ENCODE measurements at places on chromosomes 3 and 15. TPM values are rescaled to one million over a fixed set of nuclear protein-coding genes. Genes with fewer than 3 reads are reported as not detected.

GRCh38 chr3:47664519-47664918 is 85.9 kb upstream of the CSPG5 start:
- H3K27ac ChIP-seq = no peak overlapping the region
- peaks cover 19% of the 10 kb centered on the region for H3K36me3 ChIP-seq
- H3K4me1 ChIP-seq = no peaks in the 10 kb centered on the region
- no peaks in the 10 kb centered on the region for H3K27me3 ChIP-seq
- DNase-seq = no peak

DNA sequence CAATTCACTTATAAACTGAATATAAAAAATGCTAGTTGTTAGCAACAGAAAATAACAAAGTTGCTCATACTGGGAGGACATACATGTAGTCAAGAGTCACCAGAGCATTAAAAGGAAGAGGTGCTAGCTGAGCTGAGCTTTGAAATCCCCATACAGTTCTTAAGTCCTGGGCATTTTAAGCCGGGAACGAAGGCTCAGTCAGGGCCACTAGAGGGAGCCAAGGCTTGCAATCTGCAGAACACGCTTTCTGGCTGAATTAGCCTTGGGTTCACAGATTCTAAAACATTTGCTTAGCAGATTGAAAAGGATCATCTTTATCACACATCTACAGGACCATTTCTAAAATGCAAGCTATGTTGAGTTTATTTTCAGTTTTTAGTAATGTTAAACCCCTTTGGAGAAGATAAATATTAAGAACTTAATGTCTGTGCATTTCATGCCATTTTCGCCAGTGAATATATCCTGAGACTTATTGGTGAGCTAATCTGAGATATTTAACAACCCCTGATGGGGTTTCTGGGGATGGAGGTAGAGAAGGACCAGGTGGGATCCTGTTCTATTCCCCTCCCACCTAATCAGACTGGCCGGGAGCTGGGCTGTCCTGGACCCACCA is 26.3 kb upstream of the MNS1 start:
- H3K27ac ChIP-seq = no peak overlapping the region
- H3K4me1 ChIP-seq = no peaks in the 10 kb centered on the region
- peak; percentile 65 for DNase-seq
- H3K4me3 ChIP-seq = no peak overlapping the region

DNA sequence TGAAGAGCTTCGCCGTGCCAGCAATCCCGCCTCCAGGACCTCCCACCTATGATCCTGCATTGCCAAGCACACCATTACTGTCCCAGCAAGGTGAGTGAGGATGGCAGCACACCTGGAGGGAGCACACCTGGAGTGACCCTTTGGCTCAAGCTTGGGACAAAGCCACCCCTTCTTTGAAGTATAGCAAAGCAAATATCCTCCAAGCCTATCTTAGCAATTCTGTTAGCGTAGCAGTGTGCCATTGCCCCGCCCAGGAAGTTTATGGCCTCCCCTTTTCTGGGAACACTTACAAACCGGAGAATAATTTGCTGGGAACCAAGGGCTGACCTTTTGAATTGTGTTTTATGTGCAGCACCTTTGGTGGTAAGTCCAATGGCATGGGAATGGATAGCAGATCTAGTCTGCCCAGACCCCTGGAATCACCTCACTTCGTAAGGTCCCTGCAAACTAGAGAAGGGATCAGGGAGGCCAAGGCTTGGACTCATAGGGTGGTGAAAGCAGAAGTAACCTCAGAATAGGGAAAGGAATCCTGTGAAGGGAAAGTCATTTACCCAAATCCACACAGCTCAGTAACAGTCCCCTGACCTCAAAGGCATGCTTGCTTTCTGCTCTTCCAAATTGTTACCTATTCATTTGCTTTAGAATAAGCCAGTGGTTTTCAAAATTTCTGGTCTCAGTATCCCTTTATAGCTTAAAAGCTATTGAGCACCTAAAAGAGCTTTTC is 70.1 kb downstream of the HCN4 start:
- H3K4me3 ChIP-seq = no peak overlapping the region
- no peaks in the 10 kb centered on the region for H3K27me3 ChIP-seq
- H3K27ac ChIP-seq = no peak overlapping the region
- H3K4me1 ChIP-seq = no peaks in the 10 kb centered on the region

DNA sequence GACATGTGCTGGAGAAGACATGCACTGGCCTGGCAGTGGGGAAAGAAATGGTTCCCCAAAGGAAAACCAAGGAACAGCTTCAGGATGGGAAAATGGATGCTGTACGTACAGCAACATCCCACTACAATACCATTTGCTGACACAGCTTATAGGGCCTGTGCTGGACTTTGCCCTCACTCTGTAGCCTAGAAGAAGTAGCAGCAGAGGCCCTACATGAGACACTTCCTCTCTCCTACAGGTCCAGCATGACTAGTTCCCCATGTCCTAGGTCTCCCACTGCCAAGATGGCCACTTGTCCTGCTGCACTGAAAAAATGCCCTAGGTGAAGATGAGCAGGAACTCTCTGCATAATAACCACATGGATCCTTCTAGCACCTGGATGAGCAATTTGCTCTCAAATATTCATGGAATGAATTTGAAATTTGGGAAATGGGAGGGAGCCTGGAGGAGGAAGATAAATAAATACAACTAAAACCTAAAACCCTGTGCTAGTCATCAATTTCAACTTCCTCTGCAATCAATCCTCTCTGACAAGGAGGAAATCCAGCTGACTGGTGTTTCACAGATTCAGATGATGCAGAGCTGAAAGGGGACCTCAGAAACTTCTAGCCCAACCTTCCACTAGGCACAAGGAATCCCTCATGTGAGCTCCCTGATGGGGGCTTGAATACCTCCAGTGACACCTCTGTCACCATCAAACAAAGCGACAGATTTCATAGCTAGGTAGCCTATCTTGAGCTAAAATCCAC is 514.3 kb upstream of the PPP2R3A start:
- no peaks in the 10 kb centered on the region for H3K36me3 ChIP-seq
- H3K4me1 ChIP-seq = peaks cover 11% of the 10 kb centered on the region
- DNase-seq = no peak
- H3K27me3 ChIP-seq = peaks cover 3% of the 10 kb centered on the region

DNA sequence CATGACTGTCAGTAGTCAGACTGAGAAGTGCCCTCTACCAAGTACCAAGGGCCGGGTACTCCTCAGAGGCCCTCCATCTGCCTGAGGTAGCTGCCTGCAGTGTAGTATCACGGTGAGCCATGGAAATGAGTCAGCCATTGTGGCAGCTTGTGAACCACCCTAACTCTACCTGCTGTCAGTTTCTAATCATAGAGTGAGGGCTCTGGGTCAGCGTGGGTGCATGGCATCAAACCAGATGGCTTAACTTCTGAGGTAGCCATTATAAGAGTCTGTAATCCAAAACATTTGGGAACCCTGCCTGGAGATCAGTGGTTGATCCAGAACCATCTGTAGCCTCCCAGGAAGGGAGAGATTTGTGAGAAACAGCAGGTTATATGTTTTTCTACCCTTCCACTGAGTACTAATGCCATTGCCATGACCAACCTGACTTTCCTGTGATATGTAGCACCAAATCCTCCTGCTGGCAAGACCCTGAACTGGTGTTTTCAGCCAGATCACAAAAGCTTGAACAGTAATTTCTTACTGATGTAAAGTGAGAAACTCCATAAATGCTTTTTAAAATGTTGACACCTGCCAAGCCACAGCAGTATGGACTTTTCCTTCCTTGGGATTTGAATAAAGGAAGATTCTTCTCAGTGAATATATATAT is 38.9 kb downstream of the ABHD2 start:
- H3K27me3 ChIP-seq = no peaks in the 10 kb centered on the region
- peaks cover 7% of the 10 kb centered on the region for H3K4me1 ChIP-seq
- H3K27ac ChIP-seq = no peak overlapping the region
- no peak overlapping the region for H3K4me3 ChIP-seq
- peaks cover 9% of the 10 kb centered on the region for H3K36me3 ChIP-seq

- H3K4me3 ChIP-seq = peak overlapping the region; percentile 97
- peaks cover 79% of the 10 kb centered on the region for H3K27me3 ChIP-seq
- H3K27ac ChIP-seq = no peak overlapping the region
- peaks cover 45% of the 10 kb centered on the region for H3K4me1 ChIP-seq
- no peaks in the 10 kb centered on the region for H3K36me3 ChIP-seq
Observed at GRCh38 chr3:165195241-165195639, 944 bp downstream of the SLITRK3 start.

- no peaks in the 10 kb centered on the region for H3K36me3 ChIP-seq
- no peaks in the 10 kb centered on the region for H3K27me3 ChIP-seq
- H3K4me1 ChIP-seq = peaks cover 15% of the 10 kb centered on the region
- peak overlapping the region; percentile 54 for H3K4me3 ChIP-seq
- no peak for DNase-seq
- no peak overlapping the region for H3K27ac ChIP-seq
Observed at GRCh38 chr3:49417516-49418120, 4.7 kb downstream of the AMT start.

DNA sequence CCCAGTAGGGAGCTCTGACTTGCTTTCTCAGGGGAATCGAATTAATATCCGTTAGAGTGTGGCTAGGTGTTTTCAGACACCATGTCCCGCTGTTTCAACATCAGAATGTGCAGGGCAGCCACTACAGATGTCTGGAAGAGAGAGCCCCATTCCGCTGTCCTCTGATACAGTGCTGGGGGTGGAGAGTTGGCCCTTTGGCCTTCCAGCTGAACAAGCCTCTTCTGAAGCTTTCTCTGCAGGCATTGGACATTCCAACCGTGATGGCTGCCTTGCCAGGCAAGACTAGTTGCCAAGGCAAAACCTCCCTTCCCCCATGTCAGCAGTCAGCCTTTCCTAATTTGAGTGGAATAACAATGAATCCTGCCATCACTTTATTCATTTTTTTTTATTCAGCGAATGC is 1.5 kb downstream of the FAH start:
- H3K4me3 ChIP-seq = peak overlapping the region; percentile 92
- H3K27ac ChIP-seq = no peak overlapping the region
- H3K4me1 ChIP-seq = peaks cover 35% of the 10 kb centered on the region
- H3K36me3 ChIP-seq = peaks cover 1% of the 10 kb centered on the region
- DNase-seq = no peak

- H3K27ac ChIP-seq = no peak overlapping the region
- no peaks in the 10 kb centered on the region for H3K36me3 ChIP-seq
- H3K4me1 ChIP-seq = no peaks in the 10 kb centered on the region
- DNase-seq = no peak
Observed at GRCh38 chr3:62793946-62794345, 81.3 kb downstream of the CADPS start.

- no peak overlapping the region for H3K4me3 ChIP-seq
- peak; percentile 43 for DNase-seq
- H3K27ac ChIP-seq = no peak overlapping the region
- no peaks in the 10 kb centered on the region for H3K27me3 ChIP-seq
- H3K36me3 ChIP-seq = no peaks in the 10 kb centered on the region
Observed at GRCh38 chr3:6799264-6799915, 61.5 kb upstream of the GRM7 start.

- H3K27me3 ChIP-seq = no peaks in the 10 kb centered on the region
- H3K36me3 ChIP-seq = no peaks in the 10 kb centered on the region
- no peak overlapping the region for H3K4me3 ChIP-seq
- no peak overlapping the region for H3K27ac ChIP-seq
- no peaks in the 10 kb centered on the region for H3K4me1 ChIP-seq
Observed at GRCh38 chr3:901953-902778, 190.7 kb upstream of the CNTN6 start.

DNA sequence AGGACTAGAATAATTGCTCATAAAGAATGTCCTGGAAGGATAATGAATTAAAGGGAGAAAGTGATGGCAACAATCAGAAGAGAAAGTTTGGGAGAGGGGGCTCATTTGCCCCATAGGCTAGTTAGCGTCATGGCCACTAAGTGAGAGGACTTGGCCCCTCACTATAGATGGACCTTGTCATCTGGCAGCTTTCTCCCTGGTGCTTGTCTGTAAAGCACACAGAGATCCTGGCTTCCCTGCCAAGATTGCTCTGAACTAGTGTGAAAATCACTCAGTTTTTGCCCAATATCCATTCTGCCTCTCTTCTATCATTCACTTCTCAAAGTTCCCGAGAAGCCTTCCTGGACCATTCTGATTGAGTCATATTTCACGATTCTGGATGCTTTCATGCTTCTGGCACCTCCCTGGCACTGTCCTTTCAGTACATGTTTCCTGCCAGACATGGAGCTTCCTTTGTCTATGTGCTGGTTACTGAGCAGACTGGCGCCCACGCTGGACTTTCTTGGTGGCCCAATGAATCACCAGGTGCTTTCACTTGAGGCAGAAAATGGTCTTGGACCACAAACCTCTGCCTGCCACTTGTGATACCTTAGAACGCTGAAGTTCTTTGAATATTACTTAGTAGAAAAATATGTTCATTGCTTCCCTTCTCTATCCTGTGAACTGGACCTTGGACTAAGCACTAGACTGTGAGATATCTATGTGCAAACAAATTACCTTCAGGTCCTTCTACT is 709.6 kb upstream of the CFAP20DC start:
- no peaks in the 10 kb centered on the region for H3K4me1 ChIP-seq
- no peaks in the 10 kb centered on the region for H3K27me3 ChIP-seq
- H3K27ac ChIP-seq = no peak overlapping the region

DNA sequence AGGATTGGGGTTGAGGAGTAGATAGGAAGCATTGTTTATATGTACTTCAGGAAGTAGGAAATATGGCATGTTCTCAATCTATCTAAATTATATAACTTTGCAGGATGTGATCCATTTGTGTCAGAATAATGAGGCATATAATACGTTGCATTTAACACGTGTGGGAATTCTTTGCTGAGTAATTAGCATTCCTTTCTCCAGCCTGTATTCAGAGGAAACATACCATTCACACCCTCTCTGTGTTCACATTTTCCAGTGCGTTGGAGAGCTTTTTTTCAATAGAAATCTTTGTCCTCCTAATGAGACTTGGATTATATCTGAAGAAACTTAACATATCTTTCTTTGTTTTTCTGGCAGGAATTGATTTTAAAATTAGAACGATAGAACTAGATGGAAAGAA is 33.0 kb upstream of the APH1B start:
- H3K27me3 ChIP-seq = no peaks in the 10 kb centered on the region
- H3K4me1 ChIP-seq = peaks cover 28% of the 10 kb centered on the region
- H3K36me3 ChIP-seq = peaks cover 27% of the 10 kb centered on the region
- peak overlapping the region; percentile 70 for H3K27ac ChIP-seq

- no peak overlapping the region for H3K4me3 ChIP-seq
- peaks cover 19% of the 10 kb centered on the region for H3K4me1 ChIP-seq
- DNase-seq = no peak
- no peaks in the 10 kb centered on the region for H3K36me3 ChIP-seq
Observed at GRCh38 chr3:71062952-71063772, 520.4 kb downstream of the FOXP1 start.

DNA sequence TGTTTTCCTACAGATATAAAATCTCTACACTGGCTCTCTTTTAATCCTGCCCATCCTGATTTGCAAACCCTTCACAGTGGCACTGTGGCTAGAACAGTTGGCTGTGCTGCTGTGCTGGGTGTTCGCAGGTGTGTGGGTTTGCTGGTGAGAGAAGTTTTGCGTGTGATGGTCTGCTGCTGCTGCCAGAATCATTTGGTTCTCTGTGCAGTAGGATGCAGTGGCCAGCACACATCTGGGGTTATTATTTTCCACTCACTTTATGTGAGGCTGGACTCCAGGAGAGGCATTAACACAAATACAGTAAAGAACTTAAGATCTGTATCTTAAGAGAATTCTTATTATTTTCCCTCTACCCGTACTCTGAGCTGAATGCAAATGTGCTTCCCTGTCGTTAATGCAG is 16.0 kb upstream of the PSMD6 start:
- no peak for DNase-seq
- no peak overlapping the region for H3K4me3 ChIP-seq

Gene SOX2
- total RNA-seq = 110 TPM

Gene STXBP5L
- total RNA-seq = 3.0 TPM

Gene DNAJA4
- total RNA-seq = not detected

Gene B4GALT4
- total RNA-seq = 12.0 TPM

Gene TRIM42
- total RNA-seq = not detected

Gene NTRK3
- total RNA-seq = 1.1 TPM

Gene IQCF5
- total RNA-seq = not detected

Gene SCG3
- 8.1 TPM for total RNA-seq

Gene RNU5B-1
- not detected for total RNA-seq

Gene DNAH12
- 0.09 TPM for total RNA-seq

Gene MNS1
- total RNA-seq = 9.6 TPM
